ENCODE measurements at places on chromosomes 16 and 17.

- no peak for DNase-seq
Observed at GRCh38 chr16:66121466-66121865, 245.0 kb upstream of the CDH5 start.

DNA sequence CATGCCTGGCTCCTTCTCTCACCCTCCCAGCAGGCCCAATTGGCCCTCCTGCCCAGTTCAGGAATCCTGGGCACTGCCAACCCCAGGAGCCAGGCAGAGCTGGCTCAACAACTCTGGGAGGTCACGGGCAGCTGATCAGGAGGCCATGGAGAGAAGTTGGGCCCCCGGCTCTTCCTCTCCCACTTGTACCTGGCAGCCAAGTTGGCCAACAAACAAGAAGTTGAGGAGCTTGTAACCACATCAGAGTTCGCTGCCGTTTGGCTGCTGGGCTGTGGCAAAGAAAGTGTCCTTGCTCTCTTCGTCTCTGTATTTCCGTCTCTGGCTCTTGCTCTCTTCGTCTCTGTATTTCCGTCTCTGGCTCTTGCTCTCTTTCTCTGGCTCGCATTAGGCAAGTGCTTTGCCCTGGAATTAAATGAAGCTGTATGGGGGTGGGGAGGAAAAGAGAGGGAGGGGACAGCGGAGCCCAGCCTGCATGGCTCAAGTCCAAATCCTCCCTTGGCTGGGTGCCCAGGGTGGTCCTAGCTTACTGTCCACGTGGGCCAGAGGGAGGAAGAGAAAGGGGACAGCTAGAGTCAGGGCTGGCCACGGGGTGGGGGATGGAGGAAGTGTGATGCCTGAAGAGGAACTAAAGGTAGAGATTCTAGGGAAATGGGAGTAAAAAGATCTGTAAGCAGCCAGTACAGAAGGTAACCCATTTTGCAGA is 7.8 kb upstream of the TMEM132E start:
- no peak for DNase-seq

DNA sequence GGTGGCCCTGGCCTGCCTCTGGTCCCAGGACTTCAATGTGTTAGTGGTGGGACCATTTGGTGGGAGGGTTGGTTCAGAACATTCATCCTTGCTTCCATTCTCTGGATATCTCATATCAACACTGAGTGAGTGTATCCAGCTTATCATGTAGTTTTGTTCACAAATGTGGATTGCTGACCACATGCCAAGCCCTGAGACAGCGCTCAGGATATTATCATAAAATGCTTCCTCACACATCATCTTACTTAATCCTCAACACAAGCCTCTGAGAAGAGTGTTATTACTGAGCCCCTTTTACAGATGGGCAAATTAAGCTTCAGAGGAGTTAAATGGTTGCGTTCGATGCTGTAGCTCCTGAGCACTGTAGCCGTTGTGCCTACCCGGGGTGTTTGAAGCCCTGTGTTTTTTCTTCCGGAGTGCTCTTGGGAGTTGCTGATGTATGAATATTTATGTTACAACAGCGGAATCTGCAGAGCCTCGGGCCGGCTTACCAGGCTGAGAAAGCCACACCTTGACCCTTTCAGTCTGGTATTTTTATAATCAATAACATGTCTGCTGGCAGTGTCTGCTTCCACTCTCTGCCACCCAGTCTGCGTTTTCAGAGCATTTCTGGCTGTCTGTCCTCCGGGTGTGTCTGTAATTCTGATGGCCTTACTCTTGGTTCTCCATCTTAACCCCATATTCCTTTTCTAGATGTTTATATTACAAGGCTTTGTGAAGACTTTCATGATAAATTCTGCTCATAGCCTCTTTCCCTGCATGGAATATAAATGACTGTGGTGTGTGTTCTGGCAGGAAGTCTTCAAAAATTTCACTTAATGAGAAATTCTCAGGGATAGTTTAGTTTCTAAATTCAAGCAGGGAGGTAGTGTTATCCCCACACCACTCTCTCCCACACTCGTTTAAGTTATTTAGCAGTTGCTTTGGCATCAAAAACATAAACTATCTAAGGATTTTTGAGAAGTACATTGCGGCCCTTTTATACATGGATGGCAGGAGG is 2.9 kb downstream of the GLP2R start:
- DNase-seq = no peak

- no peak for DNase-seq
Observed at GRCh38 chr16:631808-632358, 1.1 kb downstream of the WFIKKN1 start.

DNA sequence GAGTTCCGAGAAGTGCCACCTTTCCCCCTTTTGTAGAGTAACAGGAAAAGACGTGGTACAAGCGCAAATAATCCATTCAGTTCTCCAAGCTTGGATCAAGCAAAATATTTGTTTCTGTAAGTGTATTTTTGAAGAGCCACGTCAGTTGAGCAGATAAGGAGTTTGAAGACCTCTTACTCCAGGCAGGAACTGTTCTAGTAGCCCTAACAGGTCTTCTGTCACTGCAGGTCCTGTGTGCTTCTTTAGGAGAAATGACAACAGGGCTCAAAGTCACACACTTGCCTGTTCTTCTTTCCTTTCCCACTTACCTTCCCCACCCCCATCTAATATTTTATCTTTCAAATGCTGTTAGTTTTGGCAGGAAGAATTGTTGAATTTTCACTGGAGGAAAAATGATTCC is 93.9 kb downstream of the CLEC16A start:
- DNase-seq = no peak

DNA sequence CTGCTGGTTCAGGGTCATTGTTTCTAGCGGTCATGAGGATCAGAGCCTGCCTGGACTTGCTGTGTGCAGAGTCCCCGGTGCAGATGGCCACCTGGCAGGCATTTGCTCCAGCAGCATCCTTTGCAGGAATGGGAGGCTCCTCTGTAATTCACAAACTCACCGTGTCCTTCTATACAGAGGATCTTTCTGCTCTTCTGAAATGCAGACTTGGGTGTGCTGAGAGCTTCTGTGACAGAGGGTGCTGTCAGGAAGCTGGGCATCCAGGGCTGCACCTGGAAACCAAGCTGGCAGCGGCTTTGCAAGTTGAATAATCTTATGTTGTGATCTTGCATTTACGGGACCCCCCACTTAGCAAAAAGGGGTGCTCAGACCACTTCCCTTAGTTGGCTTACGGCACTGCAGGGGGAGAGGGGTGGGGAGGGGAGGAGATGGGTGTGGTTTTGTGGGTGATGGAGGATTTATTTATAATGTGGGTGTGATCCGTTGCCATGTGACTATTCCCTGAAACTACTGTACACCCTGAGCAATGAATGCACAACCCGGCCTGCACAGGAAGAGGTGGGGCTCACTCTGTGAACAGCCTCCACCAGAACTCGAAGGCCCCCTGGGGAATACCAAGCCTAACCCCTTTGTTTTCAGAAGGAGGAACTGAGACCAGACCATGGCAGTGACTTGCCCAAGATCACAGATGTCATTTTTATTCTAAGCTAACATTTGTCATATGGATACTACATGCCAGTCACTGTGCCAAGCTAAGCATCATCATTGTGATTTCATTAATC is 178.3 kb downstream of the PRKCB start:
- DNase-seq = no peak

- DNase-seq = no peak
Observed at GRCh38 chr17:33802349-33803198, 452.5 kb upstream of the CCL2 start.

GRCh38 chr17:28862561-28862960 is 7.7 kb downstream of the ERAL1 start:
- no peak for DNase-seq

DNA sequence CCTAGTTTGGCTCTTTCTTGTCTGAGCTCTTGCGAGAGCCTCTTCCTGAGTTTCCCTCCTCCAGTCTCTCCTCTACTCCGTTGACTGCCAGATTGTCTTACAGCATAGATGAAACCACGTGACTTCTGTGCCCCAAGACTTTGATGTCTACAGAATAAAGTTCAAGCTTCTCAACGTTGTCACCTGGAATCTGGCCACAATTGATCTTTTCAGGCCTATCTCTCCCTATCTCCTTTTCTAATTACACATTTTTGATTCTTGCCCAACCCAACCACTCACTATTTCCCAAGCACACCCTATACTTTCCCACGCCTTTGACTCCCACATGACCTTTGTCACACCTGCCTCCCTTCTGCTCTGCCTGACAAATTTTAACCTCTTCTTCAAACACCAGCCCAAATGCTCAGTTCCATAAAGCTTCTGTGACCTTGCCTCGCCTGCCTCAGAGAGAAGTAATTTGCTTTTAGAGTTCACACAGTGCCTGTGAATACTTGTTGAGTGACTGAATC is 52.4 kb upstream of the PMFBP1 start:
- no peak for DNase-seq

DNA sequence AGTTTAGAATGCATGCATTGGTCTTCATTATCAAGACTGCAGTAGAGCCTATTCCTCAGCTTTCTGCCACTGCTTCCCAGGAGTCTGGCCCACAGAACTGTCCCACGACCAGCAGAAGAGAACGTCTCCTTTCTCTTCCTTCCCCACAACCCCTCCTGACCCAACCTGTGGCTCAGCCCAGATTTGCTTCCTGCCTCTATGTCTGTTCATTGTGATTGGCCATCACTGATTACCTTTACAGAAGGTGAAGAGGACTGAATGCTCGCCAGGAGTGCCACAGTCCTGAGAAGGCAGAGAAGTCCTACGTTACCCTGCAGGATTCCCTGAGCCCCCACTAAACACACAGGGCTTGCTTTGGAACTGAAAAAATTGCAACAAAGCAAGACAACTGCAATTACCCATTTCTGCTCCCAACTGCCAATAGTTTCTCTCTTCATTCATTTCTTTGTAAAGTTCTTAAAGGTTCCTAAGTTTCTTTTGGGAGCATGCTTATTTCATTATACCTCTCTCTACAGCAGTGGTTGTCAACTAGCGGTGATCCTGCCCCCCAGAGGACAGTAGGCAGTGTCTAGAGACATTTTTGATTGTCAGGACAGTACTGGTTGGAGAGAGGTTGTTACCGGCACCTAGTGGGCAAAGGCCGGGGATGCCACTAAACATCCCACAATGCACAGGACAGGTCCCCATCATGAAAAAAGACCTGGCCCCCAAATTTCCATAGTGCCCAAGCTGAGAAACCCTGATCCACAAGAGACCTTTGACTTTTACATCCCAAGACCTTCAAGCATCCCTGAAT is 4.5 kb upstream of the NAT9 start:
- no peak for DNase-seq

- no peak for DNase-seq
Observed at GRCh38 chr17:74528491-74529199, 2.6 kb downstream of the CD300LB start.

DNA sequence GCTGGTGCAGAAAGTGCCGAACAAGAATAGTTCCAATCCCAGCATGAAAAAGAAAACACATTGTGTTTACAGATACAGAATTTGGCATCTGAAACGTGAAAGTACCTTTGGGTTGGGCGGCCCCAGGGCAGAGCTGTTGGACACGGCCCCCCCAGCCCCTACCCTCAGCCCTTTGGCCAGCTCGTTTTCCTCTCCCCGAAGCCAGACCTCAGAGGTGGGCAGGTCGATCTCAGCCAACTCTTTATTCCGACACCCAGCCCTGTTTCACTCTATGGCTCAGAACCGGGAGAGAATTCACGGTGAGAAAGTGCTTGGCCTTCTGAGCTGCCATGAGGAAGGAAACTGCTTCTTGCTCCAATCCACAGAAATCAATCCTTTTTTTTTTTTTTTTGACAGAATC is 11.3 kb downstream of the NTN1 start:
- no peak for DNase-seq

- no peak for DNase-seq
Observed at GRCh38 chr17:74962622-74963394, 9.8 kb downstream of the HID1 start.

DNA sequence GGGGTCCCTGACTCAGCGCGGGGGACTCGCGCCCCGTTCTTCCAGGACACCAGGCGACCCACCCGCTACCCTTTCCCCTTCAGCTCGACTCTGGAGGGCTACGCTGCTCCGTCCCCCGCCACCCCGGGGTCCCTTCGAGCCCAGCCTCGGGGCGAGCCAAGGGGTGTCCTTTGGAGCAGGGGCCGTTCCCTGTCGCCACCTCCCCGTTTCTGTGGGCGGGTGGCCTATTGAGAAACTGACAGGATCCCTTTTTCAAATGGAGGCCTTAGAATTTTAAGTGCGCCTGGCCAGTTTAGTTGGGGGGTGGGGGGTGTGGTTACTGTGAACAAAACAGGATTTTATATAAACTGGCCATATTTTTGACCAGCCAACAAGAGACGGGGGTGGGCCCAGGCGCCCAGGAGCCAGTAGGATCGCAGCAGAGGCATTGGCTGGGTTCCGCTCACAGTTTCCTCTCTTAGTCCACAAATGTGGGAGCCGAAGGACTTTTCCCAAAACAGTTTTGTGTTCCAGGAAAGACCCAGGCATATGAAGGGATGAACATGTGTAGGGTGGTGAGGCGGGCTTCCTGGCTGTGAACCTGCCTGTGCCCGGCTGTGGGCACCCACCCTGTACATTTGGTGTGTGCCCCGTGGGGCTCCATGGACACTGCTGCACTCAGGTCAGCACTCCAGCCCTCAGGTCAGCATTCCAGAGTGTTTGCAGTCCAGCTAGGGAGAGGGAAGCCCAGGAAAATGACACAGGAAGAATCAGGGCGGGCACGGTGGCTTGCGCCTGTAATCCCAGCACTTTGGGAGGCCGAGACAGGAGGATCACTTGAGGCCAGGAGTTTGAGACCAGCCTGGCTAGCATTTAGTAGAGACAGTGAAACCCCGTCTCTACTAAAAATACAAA is 722 bp upstream of the TIMP2 start:
- DNase-seq = peak; percentile 72
